AG08395 (cell line): ENCODE measurements at places on chromosomes 13 and 19.

- no peak for DNase-seq
Observed at GRCh38 chr19:15431396-15432017, 12.7 kb upstream of the AKAP8L start.

- DNase-seq, result no peak
Observed at GRCh38 chr19:11106477-11106876, 17.2 kb downstream of the LDLR start.

DNA sequence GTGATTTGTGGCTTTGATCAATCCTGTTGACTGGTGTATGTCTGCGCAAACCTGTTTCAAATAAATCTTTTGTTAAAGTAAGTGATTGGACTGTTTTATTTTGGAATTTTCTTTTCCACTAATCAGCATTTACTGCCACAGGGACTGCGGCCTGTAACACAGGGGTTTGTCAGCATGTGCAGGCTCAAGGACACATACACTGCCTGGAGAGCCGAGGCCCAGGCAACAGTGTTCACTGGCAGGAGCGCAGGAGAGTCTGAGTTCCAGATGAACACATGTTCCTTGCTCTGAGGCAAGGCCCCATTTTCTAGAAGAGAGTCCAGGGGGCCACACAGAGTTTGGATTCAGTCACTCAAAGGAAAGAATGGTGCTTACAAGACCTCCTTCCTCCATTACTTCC is 26.0 kb downstream of the SHISA2 start:
- no peak for DNase-seq

GRCh38 chr13:33817513-33817900 is 442 bp upstream of the RFC3 start:
- peak; percentile 2 for DNase-seq

GRCh38 chr13:21383090-21383489 is 76.0 kb downstream of the ZDHHC20 start:
- DNase-seq, result no peak

- DNase-seq, result peak; percentile 53
Observed at GRCh38 chr19:45638930-45639729, at the start of gene EML2. EML2 (minus strand) TSS chr19:45639397; CDS start chr19:45639376, 21 bp downstream.

DNA sequence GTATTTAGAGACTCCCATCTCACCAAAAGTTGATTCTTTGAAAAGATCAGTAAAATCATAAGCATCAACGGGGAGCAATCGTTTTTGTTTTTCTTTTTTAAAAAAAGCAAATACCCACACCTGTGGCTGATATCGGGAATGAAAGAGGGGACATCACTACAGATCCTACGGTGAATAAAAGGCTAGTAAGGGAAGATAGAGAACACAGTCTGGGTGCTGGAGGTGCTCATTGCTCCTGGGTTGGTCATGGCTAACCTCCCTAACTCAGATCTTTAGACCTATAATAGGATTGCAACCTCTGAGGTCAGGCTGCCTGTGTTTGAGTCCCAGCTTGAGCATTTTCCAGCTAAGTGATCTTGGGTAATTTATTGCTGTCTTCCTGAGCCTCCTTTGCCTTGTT is 1.1 kb downstream of the EHD2 start:
- no peak for DNase-seq

GRCh38 chr19:12034620-12035019 is 859 bp downstream of the ZNF433 start:
- DNase-seq, result no peak

DNA sequence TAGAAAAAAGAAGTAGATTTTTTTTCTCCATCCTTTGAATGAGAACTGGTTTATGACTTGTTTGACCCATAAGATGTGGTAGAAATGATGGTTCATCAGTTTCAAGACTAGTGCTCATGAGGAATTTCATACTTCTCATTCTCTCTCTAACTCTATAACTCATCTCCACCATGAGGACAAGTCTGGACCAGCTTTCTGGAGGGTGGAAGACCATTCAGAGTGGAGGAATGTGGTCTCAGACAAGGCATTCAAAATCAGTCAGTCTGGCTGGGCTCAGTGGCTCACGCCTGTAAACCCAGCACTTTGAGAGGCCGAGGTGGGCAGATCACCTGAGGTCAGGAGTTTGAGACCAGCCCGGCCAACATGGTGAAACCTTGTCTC is 3.5 kb upstream of the EID2 start:
- no peak for DNase-seq

DNA sequence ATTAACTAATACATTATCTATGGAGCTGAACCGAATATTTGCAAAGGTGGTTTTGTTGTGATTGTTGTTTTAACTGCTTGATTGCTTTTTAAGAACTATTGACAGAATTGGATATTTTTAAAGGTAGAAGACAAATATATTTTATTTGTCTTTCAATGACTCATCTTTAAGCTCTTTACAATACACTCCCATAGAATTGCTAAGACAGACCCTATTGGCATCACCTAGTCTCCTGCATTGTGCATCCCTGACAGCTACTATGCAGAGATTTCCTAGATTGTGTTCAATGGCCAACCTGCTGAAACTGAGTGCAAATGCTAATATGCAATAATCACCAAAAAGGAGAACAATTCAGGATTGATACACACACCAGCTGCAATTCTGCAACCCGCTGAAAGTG is 19.7 kb upstream of the SCEL start:
- no peak for DNase-seq

DNA sequence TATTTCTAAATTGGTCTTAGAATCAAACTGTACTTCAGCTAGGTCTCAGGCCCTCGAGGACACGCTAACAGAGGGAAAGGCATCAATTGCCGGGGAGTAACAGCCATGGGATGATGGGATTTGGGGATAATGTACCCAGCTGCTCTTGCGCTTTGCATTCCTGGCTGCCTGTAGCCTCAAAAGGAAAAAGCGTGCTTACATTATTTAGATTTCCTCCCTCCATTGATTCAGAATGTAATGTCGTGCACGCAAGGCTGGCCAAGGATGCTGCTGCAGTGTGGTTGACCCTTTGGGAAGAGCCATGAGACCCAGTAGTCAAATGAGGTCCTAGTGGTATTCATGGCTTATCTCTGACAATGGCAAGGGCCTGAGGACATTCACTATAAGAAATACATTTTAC is 95.1 kb downstream of the SLC7A1 start:
- DNase-seq, result no peak

- DNase-seq, result no peak
Observed at GRCh38 chr13:21812192-21812626, 141.3 kb downstream of the FGF9 start.

GRCh38 chr19:19817357-19817756 is 4.2 kb downstream of the ZNF506 start:
- DNase-seq, result no peak

DNA sequence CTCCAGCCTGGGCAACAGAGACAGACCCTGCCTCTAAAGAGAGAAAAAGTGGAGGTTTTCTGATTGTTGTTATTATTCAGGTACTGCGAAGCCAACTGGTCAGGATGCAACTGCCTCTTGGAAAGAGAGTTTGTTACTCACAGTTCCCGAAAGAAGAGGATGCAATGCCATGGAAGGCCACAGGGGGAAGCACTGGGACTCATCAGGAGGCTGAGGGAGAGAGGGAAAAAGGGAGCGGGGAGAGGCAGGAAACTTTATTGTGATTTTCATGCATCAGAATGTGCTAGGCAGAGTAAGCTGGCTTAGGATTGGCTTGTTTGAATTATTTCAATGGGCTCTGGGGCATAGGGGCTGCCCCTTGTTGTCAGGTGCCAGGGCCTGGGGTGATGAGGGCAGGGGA is 27.6 kb downstream of the MYO9B start:
- no peak for DNase-seq

- DNase-seq, result no peak
Observed at GRCh38 chr19:11453468-11454341, 18.3 kb downstream of the PRKCSH start.

- no peak for DNase-seq
Observed at GRCh38 chr13:99647596-99647985, 146.3 kb downstream of the TM9SF2 start.

DNA sequence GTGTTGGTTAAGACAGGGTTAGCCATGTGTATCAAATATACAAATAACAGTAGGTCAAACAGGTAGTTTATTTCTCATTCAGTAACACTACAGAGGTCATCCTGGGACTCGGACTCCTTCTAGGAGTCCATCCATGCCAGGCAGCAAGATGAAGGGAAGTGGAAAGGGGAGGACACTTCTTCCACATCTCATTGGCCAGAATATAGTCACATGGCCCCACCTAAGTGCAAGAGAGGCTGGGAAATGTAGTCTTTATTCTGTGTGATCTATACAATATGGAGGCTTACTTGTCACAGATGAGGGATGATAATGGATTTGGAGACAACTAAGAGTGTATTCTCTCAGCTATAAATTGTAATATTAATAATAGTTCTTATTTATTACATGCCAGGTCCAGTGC is 31.1 kb downstream of the RDH8 start:
- no peak for DNase-seq
